ENCODE measurements at places on chromosomes 3 and 15.
A peak's percentile ranks its signal among the peaks of the same experiment; 100 is the strongest.

- DNase-seq: peak; percentile 78
Observed at GRCh38 chr3:184154885-184155643, at the start of gene DVL3. DVL3 (plus strand) TSS chr3:184155377; CDS start chr3:184155636, 259 bp downstream.

- no peak for DNase-seq
Observed at GRCh38 chr3:25454005-25454927, 26.2 kb downstream of the RARB start.

- DNase-seq: no peak
Observed at GRCh38 chr3:153881201-153881600, 240.0 kb upstream of the ARHGEF26 start.

DNA sequence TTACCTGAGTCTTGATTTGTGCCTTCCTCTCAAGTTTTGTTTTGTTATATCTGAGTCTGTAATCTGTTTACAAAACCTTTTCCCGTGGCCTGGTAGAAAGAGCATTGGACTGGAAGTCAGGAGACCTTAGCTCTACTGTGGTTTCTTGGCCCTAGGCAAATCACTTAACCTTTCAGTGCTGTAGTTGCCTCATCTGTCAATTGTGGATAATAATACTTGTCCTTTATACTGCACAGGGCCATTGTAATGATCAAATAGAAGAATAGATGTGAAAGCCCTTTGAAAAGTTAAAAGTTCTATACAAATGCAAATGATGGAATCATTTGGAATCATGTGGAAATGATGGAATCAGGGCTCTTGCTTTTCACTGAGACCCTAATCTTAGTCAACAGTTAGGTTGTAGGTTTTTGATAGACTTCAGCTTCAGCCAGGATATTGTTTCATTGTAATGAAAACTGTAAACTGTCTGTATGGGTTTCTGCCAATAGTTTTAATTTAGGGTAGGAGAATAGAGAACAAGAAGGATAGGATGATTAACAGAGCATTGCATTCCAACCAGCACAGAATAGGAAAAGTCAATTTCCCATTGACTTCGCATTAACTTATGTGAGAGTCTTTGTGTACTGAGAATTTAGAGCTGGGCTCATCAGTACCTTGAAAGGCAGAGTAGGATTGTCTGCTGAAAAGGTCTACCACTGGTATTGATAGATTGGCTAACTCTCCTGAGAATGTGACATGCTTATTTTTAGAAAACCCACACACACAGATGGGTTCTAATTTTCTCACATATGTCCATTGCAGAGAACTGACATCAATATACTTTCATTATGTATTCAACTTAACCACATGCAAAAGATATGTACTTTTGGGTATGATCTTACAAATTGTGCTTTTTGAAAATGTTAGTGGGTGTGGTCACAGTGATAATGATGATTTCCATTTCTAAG is 21.8 kb downstream of the MAP2K5 start:
- DNase-seq: no peak

DNA sequence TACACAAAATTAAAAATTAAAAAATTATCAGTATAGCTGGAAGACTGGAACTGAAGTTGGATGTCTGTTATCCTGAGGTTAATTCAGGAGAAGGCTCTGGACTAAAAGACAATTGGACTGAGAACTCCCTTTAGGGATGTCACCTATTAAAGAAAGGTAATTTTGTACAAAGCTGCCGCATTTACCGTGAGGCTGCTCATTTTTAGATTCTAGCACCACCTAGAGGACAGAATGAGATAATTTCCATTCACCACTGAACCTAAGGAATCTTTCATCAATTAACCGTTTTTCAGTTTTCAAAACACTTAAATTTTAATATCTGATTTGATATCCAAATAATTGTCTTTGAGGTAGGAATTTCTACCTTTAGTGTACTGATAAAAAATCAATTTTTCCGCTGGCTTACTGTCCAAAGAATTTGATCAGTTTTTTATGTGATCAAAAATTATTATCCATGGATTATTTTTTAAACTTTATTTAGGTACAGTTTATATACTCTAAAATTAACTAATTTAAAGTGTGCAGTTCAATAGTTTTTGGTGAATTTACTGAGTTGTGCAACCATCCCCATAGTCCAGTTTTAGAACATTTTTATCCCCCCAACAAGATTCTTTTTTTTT is 106.7 kb upstream of the TNIK start:
- no peak for DNase-seq

GRCh38 chr15:85495096-85495495 is 114.7 kb downstream of the AKAP13 start:
- no peak for DNase-seq

DNA sequence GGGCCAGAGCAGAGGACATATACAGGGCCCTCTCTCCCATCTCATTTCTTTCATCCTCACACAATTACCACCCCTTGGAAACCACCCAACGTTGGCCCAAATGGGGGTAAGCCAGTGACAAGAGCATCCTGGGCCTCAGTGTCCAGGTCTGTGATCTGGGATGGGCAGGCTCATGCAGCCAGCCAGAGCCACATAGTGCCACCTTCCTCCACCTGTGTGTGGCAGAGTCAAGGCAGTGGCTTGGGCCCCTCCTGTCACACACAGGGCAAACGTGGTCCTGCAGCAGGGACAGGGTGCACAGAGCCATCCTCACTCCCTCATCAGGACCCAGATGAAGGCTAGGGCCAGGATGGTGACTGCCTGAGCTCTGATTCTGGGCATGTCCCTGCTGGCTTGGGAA is 2.3 kb upstream of the MYL3 start:
- no peak for DNase-seq

DNA sequence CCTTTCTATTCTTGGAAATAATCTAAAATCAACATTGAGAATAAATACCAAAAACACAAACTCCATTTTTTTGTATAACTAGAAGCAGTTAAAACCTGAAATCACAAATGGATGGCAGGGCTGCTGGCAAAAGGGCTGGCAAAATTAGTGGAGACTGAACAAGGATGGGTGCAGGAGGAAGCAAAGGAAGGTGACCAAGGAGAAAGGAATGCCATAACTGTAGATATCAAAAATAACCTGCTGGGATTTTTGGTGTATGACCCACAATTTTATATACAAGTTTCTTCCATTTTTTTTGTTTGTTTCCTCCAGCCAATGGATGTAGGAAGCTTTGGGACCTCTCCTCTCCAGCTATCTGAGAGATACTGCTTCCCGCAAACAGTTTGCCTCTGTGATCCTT is 12.7 kb downstream of the CFAP44 start:
- no peak for DNase-seq

- DNase-seq: no peak
Observed at GRCh38 chr15:34650177-34650576, 66.7 kb upstream of the GOLGA8B start.

- no peak for DNase-seq
Observed at GRCh38 chr3:299590-300301, 103.2 kb downstream of the CHL1 start.

- DNase-seq: no peak
Observed at GRCh38 chr3:179272385-179272784, 21.5 kb upstream of the KCNMB3 start.

- DNase-seq: no peak
Observed at GRCh38 chr3:15647611-15648167, 46.1 kb downstream of the BTD start.

DNA sequence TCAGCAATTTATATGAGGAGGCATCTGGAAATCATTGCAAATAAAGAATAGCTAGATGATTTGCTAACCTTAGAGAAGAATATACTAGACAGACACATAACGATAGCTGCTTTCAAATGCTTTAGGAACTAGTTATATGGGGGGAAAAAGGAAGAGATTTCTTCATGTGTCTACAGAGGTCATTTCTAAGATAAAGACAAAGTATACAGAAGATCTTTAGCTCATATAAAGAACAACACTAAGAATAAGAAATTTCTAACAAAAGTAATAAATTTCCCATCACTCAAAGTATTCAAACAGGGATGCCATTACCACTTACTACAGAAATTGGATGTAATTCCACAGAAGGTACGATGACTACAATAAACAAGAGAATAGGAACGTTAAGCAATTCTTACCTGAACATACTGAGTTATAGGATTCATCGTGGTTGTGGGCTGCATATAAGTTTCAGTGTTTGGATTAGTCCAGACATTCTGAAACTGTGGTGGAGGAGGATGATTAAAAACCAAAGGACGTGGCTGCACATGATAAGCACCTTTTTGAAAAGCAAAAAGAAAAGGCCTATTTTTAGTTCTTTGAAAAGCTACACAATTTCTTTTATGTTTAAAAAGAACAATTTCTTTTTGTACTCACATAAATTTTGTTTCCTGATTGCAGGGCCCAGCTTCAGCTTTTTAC is 8.7 kb downstream of the DAZL start:
- no peak for DNase-seq

DNA sequence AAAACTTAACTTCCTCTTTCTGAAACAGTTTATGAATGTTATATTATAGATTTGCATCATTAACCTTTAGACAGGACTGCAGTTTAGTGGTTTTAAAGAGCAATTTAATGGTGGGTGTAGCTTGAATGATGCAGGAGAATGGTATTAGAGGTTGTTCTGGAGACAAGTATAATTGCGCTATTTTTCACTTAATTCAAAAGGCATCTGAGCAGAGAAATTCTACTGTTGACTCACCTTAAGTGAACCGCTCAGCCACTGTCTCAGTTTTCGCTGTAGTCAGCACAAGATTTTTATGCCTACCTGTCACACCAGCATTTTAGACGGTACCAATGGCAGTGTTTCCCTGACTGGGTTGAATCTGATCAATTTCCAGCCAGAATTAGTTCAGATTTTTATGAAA is 348.8 kb upstream of the DCBLD2 start:
- no peak for DNase-seq

GRCh38 chr3:71395927-71396695 is 187.4 kb downstream of the FOXP1 start:
- DNase-seq: peak; percentile 60

DNA sequence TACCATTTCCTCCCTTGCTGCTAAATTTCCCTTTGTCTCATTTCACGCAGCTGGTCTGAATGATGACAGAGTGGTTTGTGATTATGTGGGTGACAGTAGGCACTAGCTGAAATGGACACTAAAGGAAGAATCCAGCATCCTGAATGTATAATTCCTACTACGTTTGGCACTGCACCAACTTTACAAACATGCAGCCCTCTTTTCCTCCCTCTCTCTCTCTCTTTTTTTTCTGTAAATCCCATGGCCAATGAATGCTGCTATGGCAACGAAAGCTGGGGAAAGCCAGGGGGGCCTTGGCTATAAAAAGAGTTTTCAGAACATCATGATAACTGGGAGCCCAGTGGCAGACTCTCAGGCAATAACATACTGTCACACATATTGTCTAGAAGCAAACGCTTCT is 367.2 kb upstream of the AGTR1 start:
- no peak for DNase-seq

- no peak for DNase-seq
Observed at GRCh38 chr15:93066834-93067648, 22.0 kb downstream of the RGMA start.

GRCh38 chr3:73401616-73402279 is 223.0 kb downstream of the PDZRN3 start:
- no peak for DNase-seq

- DNase-seq: no peak
Observed at GRCh38 chr3:31710123-31710803, 177.5 kb downstream of the STT3B start.
